ENCODE measurements at places on chromosomes 2 and 18. TPM values are rescaled to one million over a fixed set of nuclear protein-coding genes. Genes with fewer than 3 reads are reported as not detected.
A peak's percentile ranks its signal among the peaks of the same experiment; 100 is the strongest.

The POTEE gene
- polyA plus RNA-seq: 0.21 TPM

The SPEG gene
- polyA plus RNA-seq: 0.15 TPM

The MBOAT2 gene
- 0.20 TPM for polyA plus RNA-seq

The HAT1 gene
- polyA plus RNA-seq: 66.0 TPM

The CNGA3 gene
- not detected for polyA plus RNA-seq

The ASPRV1 gene
- polyA plus RNA-seq: 1.1 TPM

The BIRC6 gene
- polyA plus RNA-seq: 41.4 TPM

The RAMP1 gene
- polyA plus RNA-seq: 10.8 TPM

The CYP1B1 gene
- polyA plus RNA-seq: not detected

The EML6 gene
- not detected for polyA plus RNA-seq

GRCh38 chr18:12934454-12935071 lies 13.2 kb upstream of the SEH1L start:
- peak; percentile 73 for DNase-seq

DNA sequence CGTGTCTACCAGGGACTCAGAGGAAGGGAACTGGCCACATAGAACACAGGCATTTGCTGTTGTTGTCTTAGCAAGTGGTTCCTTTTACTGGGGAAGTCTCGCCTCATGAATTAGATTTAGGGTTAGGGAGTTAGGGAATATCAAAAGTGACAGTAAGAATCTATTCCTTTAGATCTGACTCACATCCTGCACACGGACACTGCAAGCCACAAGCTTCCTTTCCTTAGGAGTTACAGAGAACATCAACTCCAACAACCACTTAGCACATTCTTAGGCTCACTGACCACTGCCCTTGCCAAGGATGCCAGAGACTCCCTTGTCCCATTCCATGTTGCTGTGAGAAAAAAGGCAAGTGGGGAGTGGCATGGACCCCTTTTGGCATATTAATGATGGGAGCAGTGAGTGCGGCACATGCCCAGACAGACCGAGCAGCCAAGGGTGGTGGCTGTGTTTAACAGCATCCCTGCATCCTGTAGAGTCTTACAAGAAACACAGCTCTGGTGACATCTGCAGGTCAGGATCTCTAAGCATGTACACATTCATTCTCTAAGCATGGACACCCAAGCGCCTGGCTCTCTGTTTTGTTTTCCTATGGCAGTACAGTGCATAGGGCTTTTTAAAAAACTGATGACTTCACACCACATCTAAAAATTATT lies 745.6 kb upstream of the RAB6C start:
- DNase-seq: no peak

DNA sequence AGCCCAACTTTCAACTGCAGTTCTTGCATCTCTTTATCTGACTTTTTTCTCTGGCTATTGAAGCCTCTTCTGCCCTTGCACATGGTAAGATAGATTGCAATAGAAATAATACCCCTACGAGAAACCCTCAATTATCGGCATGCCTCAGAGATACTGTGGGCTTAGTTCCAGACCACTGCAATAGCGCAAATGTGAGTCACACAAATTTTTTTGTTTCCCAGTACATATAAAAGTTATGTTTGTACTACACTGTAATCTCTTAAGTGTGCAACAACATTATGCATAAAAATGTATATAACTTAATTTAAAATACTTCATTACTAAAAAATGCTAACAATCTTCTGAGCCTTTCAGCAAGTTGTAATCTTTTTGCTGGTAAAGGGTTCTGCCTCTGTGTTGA lies 124.7 kb downstream of the PDE1A start:
- no peak for DNase-seq

- no peak for DNase-seq
These were observed 517.9 kb downstream of the PLCL1 start for GRCh38 chr2:198322275-198322674.

DNA sequence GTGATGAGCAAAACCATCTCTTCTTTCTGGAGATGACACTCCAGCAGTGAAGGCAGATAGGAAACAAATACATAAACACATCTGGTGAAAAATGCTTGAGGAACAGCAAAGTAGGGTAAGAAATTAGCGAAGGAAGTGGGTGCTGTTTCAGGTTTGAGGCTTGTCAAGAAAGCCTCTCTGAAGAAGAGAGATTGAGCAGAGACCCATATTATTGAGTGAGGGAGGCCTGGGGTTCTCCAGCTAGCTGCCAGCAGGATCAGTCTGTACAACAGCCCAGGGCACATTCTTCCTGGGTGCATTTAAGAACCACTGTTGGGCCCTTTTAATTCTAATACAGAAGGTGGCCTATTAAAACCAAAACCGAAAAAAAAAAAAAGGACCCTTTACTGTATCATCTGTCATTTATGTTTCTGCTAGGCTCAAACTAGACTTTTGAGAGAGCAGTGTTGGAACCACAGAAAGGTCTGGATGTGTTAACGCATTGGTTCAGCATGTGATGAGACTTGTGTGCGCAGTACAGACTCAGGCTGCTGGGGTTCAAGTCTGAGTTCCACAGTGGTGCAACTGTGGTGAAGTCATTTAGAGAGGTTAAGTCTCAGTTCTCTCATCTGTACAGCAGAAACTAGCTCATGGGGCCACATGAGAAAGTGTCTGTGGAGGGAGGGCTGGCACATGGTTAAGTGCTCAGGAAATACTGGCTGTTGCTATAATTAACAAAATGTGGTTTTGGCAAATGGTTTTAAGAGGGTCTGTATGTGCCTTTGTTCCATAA lies 28.9 kb downstream of the MGAT5 start:
- peak; percentile 30 for DNase-seq

DNA sequence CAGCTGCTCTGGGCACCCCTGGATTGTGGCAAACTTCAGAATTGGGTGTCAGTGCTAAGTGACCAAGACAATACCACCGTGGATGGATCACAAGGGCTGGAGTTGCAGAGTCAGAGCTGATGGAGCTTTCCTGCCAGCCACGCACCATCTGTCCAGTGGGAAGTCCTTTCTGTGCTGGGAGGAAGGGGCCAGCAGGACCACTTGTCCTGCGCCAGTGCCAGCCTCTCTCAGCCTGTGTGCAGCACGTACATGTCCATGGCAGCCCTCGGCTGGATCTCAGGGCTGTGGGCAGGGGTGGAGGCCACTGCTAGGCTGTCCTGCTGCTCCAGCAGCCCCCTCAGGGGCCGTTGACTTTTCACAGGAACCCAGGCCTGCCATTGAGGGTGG lies 33.3 kb downstream of the RAB31 start:
- no peak for DNase-seq

DNA sequence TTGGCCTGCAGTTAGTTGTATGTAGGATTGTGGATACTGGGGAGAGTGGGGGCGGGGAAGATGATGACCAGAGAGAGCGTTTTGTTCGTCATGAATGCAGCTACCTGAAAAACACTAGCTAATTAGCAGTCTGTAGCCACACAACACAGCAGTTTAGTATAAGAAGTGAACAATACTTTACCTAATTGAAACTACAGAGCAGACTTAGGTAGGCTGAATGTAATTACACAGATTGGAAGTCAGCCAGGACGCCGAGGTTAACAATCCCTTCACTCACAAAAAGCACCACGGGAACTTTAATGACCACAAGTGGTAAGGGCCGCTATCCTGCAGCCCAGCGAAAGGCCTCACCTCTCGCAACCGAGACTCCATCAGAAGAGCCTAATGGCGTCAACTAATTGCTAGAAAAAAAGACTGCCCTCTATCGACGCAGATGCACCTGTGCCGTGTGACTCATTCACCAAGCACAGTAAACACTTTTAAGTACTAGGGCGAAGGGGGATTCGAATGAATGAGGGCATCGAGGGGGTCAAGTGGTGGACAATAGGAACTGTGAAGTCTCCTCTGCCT lies 591.0 kb downstream of the ARHGAP15 start:
- DNase-seq: no peak

GRCh38 chr2:226671141-226671676 lies 128.4 kb downstream of the IRS1 start:
- DNase-seq: no peak

- DNase-seq: no peak
These were observed 20.3 kb upstream of the AGFG1 start for GRCh38 chr2:227451655-227451992.

- peak; percentile 40 for DNase-seq
These were observed 10.1 kb downstream of the SP9 start for GRCh38 chr2:174344716-174345461.

DNA sequence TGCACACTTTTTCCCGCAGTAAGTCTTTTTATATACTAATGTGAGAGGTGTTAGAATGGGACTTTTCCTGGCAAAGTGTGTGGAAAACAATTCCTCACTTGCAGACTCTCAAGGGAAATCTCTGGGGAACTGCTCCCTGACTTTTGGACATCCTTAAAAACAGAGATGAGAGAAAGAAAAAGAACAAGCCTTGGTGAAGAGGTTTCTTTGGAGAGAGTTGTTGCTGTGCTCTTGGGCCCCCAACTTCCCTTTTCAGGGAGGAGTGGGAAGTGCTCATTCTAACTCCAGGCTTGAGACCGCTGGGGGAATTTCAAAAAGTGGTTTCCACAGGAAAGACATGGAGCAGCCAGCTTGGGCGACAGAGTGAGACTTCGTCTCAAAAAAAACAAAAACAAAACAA lies 142.6 kb upstream of the SPRED2 start:
- no peak for DNase-seq

- DNase-seq: no peak
These were observed 631.5 kb downstream of the NYAP2 start for GRCh38 chr2:226030788-226031646.

DNA sequence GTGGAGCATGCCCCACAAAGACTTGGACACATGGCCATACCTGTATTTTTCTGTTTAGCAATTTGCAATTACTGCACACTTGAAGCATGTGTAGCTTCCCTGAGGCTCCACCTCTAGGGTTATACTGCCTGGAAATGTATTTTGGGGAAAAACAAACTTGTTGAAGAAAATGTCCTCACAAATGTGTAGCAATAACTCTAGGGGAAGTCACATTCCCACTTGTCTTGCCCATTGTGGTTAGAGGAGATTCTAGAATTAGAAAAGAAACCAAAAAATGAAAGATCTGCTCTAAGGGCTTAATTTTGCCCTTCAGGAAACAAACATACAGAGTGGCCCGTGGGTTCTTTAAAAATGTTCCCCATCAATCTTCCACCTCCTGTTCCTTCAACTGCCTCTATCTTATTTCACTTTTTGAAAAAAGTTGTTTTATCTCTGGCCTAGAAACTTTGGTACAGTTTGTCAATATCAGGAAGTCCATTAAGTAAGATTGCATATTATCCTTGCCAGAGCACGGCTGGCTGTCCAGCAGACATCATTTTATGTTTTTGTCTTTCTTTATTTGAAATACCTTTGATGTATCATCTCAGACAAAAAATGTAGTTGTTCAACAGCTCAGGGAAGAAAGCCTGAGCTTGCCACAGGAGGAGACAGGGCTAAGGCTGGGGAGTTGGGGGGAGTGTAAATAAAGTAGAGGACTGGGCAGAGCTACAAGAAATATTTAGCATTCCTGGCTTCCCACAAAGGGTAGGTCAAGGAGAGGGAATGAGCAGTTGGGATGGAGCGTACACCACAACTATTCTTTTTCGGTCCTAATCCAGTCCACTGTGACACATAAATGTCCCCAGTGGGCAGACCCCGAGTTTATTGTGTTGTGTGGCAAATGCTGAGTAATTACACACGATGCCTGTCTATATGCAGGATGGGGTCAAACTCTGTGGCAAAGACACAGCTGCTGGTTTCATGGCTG lies 96.8 kb upstream of the CDC42EP3 start:
- DNase-seq: no peak

- DNase-seq: no peak
These were observed 44.4 kb upstream of the MBP start for GRCh38 chr18:77177009-77177408.

GRCh38 chr2:99545604-99546003 lies 55.8 kb upstream of the REV1 start:
- no peak for DNase-seq

GRCh38 chr2:212770240-212770639 lies 231.6 kb upstream of the ERBB4 start:
- no peak for DNase-seq

DNA sequence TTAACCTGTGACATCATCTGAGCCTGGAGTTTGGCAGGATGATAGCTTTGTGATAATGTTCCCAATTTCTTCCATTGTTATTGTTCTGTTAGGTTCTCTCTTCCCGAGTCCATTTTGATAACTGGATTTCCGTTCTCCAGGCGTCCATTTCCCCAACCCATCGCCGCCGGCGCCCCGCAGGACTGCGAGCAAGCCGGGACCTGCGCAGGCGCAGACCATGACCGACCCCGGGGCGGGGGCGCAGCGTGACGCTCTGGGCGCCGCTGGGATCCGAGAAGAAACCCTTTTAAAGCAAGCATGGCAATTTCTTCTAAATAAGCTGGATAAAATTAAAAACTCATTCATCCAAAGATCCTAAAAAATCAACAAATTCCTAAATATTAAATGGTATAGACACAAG lies at the start of gene SLC25A52:
Gene SLC25A52, minus strand, starts transcription at position 186 of the 400 bp plus-strand sequence. CDS start 219 bp downstream, outside the sequence.
- DNase-seq: no peak

DNA sequence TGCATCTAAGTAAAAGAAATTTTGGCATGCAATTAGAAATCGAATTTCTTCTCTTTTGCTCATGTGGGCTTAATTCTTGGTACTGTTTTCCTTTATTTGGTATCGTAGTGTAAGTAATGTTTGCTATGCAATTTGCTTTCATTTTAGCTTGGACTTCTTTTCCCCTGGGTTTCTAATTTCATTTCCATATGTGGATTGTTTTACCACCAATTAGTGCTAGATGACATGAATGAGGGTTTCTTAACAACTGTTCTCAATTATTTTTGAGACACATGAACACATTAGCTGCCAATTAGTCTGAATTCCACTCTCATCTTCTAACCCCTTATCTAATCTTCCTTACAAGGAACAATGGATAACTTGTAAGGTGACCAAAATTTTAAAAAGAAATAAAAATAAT lies 1047.2 kb upstream of the PIK3C3 start:
- DNase-seq: no peak

GRCh38 chr2:178496049-178496448 lies 15.8 kb downstream of the PLEKHA3 start:
- DNase-seq: no peak

GRCh38 chr2:202115479-202115971 lies 42.5 kb downstream of the KIAA2012 start:
- no peak for DNase-seq

- DNase-seq: no peak
These were observed 184.2 kb upstream of the ZEB2 start for GRCh38 chr2:144703852-144704708.

DNA sequence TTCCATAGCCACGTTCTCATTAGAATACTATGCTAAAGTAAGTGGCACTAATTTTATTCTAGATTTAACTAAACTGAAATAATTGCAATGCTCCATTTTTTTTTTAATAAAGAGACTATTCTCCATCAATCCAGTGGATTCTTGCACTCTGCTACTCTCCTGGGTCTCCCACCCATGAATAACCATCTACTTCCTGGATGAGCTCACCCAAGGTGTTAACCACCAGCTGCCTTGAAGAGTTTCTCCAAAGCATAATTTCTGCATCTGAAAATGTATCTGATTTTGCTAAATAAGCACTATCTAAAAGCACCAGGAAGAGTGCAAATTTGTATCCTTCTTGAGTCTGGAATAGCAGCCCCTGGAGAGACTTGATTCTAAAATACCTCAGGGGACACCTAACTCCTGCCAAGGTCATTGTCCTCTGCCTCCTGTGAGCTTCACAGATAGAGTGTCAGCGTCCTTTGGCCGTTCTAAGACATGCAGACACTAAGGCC lies 41.6 kb upstream of the SH3BP4 start:
- DNase-seq: no peak

GRCh38 chr2:115389898-115390565 lies 947.6 kb downstream of the DPP10 start:
- DNase-seq: no peak
